ENCODE measurements at places on chromosomes 4 and X.

DNA sequence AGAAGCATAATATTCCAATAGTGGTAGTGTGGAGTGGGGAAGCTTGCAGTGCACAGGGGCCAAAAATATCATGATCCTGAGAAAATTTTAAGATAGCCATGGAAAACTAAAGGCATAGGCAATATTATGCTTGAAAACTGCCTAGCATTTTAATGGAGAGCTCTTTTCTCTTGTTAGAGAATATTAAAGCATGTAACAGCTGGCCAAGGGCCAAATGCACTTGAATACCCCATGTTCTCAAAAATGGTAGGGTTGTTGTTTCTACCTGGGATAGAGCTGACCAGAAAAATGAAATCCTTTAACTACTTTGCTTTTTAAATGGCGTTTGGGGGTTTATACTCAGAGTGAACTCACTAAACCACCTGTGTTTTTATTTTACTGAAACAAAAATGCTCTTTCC, 739.6 kb upstream of the SLIT2 start:
- no peak for DNase-seq

GRCh38 chrX:50893047-50893446, 17.5 kb upstream of the BMP15 start:
- DNase-seq, result no peak

DNA sequence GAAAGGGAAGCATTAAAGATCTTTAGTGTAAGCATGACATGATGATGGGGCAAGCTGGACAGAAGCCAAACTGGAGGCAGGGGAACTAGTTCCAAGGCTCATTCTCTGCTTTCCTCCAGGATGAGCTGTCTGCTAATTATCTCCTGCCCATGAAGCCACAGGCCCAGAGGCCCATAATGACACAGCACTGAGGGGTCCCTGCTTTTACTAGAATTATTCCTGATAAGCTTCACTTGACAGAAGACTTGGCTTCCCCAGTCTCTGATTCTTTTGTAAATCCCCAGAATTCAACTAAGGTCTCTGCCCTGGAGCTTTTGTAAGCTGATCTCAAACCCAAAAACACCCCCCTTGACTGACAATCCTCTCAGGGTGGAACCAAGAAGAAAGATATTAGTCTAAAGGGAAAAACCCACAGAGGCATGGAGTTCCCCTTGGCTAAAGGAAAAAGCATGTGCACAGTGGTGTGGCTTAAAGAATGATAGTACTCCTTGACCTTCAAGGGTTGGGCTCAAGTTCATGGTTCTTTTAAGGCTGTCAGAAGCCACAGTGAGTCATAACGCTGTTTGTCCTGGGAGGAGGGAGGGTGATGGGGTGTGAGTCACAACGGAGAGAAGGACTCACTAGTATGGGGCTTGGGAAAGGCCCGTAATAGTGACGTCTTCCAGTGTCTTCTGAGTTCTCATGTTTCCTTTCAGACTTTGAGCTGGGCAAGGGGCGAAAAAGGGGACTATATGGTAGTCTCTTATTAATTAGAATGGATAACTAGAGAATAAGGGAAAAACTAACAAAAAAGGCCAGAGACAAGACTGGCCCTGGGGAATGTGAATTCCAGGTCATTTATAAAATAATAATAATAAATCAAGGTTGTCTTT, 146.0 kb upstream of the CPEB2 start:
- no peak for DNase-seq

DNA sequence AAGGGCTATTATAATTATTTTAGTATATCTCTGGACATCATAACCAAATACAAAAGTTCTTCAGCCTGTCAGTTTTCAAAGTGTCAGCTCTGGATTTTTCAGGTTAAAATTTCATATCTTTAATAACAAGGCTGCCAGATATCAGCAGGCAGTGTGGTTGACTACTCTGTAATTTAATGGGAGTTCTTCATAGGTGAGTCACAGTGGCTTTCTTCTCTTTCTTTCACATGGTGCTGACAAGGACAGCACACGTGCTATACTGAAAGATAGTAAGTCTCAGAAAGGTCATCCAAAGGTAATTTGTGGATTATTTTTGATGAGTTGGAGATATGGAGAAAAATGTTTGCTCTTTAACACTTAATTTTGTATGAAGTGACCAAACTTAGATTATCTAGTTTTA, 43.2 kb downstream of the GALNT7 start:
- DNase-seq, result no peak

DNA sequence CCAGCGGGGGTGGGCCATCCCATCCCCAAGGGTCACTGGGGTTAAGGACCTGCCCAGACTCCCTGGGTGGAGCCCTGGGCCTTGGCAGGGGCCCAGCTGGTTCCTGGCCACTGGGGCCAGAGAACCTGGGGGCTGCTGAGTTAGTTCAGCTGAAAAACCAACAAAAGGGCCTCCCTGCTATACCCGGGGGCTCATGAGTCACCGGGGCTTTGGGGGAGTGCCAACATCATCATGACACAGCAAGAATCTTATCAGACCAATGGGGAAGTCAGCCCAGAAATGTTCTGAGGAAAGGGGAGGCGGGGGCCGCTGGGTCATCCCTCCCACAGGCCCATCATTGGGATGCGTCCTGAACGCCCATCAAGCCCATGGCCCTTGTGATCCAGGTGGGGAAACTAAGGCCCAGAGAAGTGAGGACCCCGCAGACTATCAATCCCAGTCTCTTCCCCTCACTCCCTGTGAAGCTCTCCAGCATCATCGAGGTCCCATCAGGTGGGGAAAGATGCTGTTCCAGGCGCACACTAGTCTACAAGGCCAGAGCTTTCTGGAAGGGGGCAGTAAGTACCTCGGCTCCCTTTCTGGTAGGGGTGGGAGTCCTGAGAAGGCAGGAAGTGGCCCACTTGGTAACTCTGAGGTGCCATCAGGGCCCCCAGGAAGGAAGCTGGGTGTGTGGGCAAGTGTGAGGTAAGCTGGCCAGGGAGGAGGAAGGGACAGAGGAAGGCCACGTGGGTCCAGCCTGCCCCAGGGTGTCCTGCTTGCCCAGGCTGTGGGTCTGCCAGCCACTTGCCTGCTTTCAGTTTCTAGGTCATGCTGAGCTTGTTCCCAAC, 4.5 kb downstream of the G6PD start:
- no peak for DNase-seq
